ENCODE measurements at places on chromosomes 12 and 14.

DNA sequence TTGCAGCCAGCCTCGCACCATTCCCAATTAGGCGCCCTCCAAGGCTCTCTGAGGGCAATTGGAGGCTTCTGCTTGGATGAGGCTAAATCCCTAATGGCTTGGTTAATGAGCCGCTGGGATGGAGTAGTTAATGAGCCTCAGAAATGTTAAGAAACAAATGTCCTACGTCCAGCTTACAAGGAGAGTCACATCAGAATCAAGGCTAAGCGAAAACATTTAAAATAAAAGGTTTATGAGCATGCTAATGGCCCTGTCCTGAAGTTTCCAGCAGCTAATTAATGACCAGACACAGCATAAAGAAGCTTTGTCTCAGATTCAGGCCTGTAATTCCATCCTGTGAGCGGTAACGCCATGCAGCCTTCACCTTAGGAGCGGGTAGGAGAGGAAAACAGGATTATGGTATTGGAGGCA is 200.7 kb upstream of the BCL2L14 start:
- DNase-seq, result no peak

DNA sequence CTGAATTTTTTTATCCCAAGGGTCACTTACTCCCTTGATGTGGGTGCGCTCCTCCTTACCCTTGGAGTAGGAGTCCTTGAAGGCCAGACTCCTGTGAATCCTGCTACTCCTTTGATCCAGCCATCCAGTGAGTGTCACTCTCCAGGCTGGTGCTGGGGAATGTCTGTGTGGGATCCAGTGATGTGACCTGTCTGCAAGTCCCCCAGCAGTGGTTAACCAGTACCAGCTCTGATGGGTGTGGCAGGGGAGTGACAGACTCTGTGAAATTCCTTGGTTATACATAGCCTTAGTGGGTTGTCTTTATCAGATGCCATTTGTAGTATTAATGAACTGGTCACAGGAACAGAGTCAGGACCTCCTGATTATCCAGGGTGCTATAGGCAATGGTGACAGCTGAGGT is 409.5 kb upstream of the LMO3 start:
- DNase-seq, result no peak

GRCh38 chr12:40692765-40693206 is 547 bp downstream of the CNTN1 start:
- DNase-seq, result peak; percentile 66

DNA sequence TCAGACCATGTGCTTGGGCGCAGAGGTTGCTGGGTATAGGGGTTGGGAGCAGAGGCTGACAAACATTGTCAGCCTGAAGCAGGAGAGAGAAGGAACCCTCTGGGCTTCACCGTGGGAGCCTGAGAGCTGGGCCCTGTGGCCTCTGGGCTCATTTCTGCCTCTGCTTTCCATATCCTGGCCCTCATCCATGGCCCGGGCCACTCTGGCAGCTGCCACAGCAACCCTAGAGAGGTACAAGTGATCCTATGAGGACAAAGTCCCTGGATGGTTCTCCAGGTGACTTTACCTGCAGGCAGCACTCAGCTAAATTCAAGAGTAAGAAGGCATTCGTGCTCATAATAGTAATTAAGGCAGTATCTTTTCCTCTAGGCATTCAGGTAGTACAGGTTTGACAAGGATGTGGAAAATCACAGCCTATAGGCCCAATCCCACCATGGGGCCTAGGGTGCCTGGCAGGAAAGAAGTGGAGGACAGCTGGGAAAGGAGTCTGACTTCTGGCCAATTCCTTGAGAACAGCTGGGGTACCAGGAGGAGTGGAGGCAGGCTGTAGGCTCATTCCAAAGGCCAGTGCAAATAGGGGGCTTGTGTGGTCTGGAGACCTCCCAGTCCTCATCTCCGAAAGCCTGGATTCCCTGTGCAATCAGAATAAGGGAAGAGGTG is 3.6 kb upstream of the TTC7B start:
- DNase-seq, result no peak

DNA sequence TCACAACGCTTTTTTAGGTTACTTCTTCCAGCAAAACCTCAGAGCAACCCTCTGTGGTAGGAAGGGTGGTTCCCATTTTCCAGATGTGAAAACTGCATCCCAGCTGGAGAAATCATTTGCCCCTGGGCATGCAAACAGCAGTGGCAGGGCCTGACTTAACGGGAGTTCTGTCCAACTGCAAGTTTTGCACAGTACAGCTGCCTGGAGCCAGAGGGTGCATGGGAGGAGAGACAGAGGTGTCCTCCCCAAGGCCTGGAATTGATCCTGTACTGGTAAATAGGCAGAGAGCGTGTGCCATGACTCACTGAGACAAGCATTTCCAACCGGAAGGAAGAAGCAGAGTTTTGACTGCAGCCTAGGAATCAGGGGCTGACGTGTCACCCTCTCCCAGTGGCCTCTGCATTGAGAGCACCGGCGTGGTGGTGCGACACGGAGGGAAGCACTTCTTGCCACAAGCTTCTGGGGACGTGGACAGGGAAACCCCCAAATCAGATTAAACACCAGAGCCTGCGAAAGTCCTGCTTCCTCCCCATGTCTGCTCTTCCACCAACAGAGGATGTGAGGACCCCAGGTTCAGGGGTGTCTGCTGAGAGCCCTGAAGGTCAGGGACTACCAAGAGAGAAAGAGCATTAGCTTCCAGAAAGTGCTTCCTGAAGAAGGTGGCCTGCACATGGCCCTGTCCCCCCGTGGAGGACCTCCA is 19.0 kb upstream of the SERPINA4 start:
- DNase-seq, result no peak

- no peak for DNase-seq
These were observed 69.9 kb downstream of the TBK1 start for GRCh38 chr12:64521833-64522232.

- no peak for DNase-seq
These were observed 18.6 kb upstream of the PRKAB1 start for GRCh38 chr12:119649202-119649808.

DNA sequence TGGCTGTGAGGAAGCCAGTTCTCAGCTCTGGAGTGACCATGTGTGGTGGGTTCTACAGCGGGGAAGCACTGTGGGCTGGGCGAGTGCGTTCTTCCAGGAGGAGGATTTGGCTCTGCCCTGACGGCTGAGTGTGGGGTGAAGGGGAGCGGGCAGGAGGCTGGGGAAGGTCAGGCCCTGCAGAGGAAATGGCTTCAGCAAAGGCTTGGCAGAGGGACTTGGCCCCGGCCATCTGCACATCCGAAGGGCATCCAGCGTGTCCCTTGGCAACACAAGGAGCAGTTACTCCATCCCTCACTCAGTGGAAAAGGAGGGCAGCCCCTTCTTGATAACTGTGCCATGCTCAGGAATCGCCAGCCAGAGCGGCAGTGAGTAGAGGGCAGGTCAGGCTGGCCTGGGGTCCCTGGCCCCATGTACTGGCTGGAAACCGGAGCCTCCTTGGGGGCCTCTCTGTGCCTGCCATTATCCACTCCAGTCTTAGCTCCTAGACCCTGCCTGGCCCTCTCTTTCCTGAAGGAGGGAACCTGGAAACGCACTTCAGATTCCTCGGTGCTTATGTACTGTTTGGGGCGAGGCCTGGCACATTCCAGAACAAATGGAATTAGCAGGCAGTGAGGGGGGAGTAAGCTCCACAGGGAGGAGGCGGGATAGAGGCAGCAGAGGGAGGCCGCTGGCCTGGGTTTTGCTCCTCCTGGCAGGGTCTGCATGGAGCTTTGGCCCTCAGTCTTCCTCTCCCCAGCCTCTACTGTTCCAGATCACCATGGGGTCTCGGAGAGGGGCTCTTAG is 133.6 kb upstream of the NCOR2 start:
- DNase-seq, result peak; percentile 34

Data from H9 (cell line).